ENCODE measurements at places on chromosomes 4 and X.

- DNase-seq: no peak
Observed at GRCh38 chrX:11666164-11666563, 444 bp upstream of the ARHGAP6 start.

- DNase-seq: no peak
Observed at GRCh38 chrX:119417842-119418241, 18.7 kb downstream of the SLC25A43 start.

- no peak for DNase-seq
Observed at GRCh38 chr4:56958111-56958517, 19.3 kb downstream of the NOA1 start.

GRCh38 chr4:40562208-40562607 is 67.5 kb downstream of the RBM47 start:
- no peak for DNase-seq

GRCh38 chr4:64682946-64683345 is 273.7 kb upstream of the TECRL start:
- DNase-seq: no peak

DNA sequence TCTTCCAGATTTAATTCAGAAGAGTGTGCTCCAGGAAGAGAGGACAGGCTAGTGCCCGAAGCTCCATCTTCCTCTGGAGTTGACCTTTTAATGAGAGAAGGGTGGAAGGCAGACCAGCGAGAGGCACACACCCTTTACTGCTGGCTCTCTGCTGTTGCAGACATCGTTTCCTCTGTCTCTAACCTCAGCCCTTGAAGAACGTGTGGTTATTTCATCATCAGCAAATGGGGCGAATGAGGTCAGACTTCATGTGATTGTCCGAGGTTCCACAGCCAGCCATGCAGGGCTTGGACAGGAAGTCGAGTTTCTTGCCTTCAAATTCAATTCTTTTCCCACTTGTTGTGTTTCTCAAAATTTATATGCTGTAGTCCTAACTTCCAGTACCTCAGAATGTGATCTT is 155.2 kb upstream of the MSX1 start:
- no peak for DNase-seq

GRCh38 chrX:13254870-13255269 is 65.0 kb downstream of the ATXN3L start:
- DNase-seq: no peak

- no peak for DNase-seq
Observed at GRCh38 chr4:150395872-150396271, 186.1 kb upstream of the MAB21L2 start.

DNA sequence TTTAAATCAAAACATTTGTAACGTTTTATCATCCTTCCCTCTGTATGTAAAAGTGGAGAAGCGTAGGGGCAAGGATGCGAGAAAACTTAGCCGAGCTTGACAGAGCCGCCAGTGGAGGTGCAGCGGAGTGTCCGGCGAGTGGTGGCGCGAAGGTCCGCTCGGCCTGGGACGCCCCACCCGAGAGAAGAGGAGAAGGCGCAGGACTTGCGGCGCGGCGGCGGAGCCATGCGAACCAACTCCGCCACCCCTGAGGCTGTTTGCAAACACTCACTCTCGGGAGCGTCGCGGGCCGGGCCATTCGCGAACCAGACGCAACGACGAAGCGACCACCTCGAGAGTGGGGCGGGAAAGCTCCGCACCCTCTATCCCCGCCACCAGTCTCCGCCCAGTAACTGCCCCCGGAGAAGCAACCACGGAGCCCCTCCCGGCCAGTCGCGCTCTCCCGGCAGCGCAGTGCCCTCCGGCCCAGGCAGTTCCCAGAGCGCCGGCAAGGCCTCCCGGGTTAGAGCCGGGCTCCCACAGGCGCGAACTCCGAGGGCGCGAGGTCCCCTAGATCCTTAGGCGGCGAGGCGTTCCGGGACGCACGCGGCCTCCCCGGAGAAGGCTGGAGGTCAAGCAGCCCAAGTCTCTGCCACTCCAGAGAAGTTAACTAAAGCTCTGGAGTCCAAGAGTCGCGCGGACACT is 2.3 kb upstream of the MAB21L2 start:
- no peak for DNase-seq

DNA sequence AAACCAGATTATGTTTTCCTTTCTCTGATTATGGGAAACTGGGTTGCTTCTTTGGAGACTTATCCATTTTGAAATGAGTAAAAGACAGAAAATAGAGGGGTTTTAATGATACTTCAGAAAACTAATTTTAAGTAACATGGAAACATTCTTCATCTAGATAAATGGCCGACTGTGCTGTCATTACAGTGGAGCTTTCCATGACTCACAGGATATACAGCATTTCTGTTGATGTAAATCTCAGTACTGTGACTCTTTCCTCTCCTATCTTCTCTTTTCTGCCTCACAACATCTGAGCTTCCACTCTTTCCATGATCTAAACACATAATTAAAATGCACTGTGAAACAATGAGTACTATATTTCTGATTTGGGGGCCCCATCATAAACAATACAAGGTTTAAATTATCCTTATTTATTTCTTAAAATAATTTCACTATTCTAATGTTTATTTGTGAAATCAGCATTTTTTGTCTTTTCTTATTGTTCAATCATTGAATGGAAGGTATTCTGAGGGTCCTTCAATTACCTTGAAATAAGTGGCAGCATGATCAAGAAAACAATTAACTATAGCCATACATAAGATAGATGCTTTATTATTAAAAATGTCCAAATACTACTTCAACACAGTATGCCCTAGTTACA is 19.3 kb downstream of the SEC24D start:
- DNase-seq: no peak

GRCh38 chr4:128311659-128312403 is 24.2 kb upstream of the PGRMC2 start:
- no peak for DNase-seq

- no peak for DNase-seq
Observed at GRCh38 chrX:123797543-123798447, 62.1 kb upstream of the XIAP start.

DNA sequence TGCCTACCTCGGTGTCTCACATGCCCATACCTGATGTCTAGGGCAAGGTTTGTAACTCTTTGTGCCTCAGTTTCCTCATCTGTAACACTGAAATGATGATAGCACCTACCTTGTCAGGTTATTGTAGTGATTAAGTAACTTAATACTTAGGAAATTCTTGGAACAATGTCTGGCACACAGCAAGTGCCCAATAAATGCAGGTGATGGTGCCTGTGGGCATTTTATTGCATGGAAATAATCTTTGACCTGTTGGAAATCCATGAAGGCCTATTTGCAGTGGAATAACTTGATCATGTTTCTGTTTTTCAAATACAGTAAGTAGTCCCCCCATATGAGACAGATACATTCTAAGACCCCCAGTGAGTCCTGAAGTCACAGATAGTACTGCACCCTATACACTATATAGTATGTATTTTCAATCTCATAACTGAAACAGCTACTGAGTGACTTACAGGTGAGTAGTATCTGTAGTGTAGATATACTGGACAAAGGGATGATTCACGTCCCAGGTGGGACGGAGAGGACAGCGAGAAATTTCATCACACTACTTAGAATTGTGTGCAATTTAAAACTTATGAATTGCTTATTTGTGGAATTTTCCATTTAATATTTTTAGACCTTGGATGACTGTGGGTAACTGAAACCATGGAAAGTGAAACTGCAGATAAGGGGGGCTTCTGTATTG is 42.1 kb downstream of the AFF1 start:
- DNase-seq: no peak

DNA sequence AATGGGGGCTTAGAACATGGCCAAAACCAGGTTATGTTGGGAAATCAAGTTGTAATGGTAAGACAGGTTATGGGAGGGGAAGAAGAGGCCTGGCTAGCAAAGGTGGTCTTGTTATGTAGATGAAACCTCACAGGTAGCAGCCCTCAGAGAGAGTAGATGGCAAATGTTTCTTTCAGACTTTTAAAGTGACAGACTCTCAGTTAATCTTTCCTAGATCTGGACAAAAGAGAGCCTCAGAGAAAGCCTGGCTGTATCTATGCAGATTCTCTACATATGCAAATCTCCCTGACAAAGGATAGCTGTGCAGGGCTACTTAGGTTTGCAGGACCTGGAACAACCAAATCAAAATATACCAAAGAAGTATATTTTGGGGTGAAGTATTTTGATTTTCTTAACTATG is 284.1 kb upstream of the AMOT start:
- DNase-seq: no peak

DNA sequence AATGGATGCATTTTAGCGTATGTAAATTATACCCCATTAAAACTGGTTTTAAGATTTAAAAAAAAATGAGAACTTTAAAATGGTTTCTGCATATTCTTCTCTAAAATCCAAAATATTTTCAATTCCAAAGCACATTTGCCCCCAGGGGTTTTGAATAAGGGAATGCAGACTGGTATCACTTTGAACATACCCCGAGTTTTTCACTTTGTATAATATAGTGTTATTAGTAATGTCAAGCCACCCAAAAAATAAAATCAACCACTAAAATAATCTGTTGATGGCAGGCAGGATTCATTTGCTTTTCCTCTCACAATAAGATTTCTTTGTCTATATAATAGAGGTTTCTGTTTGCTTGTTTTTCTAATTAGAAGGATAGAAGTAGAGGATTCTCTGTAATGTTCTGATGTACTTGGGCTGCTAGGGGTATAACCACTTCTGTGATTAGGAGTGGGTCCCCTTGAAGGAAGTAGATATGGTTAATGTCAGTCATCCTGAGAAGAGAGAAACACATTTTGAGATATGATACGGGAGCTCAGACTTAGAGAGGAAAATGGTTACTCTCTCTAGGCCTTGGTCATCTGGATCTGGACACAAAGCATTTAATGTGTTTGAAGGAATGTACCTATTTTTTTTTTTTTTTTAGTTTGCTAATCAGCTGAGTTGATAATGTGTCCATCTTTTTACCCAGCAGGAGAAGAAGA is 9.3 kb upstream of the LIN54 start:
- no peak for DNase-seq

- DNase-seq: peak; percentile 32
Observed at GRCh38 chrX:2691543-2692220, 587 bp downstream of the CD99 start.

DNA sequence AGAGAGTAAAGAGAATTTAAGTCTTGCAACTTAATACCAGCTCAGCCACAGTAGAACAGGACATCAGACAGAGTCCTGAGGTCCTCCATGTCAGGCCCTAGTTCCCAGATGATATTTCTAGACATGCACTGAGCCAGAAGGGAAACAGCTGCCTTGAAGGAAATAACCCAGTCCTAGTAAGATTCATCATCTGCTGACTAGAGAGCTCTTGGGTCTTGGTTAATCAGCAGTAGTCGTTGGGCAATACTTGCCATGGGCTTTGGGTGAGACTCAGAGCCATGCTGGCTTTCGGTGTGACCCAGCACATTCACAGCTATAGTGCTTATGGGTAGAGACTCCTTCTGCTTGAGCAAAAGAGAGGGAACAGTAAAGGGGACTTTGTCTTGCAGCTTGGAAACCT is 379.1 kb downstream of the AR start:
- no peak for DNase-seq

- DNase-seq: no peak
Observed at GRCh38 chr4:122576261-122577188, 44.3 kb downstream of the IL21 start.

DNA sequence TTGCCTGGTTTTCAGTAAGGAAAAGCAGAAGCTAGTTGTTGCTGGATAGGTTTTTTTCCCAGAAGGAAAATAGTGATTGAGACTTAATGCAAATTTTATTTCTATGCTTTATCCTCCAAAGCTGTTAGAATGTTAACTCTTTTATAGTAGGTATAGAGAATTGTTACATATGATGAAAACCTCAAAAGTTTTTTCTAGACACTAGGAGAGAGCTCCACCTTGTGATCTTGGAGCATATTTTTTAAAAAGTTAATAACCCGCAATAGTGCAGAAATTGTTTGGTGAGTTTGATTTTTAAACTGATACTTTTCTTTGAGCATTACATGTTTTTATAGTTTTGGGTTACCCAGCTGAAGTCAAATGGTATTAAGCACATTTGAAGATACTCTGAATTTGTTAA is 56.5 kb downstream of the STAG2 start:
- DNase-seq: no peak

GRCh38 chr4:17093481-17093880 is 195.0 kb upstream of the LDB2 start:
- no peak for DNase-seq

DNA sequence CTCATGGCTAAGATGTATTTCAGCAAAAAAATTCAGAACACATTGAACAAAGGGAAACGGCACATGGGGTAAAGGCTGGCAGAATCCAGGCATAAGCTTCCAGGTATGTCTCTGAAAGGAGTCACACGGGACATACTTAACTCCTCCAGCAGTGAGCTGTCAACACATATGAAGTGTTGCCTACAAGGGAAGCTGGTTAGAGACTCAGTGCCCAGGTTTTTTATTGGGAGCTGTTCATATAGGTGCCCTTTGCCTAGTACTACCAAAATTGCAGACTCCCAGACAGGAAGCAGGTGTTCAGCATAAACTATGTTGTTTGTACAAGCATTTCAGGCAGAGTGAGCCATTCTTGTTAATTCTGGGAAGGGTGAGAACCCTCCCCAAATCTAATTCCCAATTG is 77.4 kb upstream of the PUDP start:
- no peak for DNase-seq

- no peak for DNase-seq
Observed at GRCh38 chr4:138918169-138918869, 97.3 kb upstream of the NOCT start.

DNA sequence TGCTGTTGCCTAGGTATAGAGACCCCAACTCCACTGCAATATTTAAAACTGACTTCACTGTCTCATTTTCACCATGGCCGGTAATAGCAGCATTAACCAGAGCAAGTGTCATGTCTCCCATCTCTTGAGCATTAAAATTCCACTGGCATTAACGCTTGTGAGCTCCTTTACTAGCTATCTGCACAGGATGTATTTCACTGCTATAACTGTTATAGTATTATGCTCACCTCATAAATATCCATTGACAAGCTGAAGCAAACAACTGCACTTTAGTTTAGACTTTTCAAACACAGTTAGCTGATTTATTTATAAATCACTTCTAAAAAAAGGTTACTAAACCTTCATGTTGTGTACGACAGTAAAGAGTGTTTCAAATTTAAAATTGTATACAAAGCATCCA is 157.8 kb downstream of the ANTXR2 start:
- no peak for DNase-seq
